HCT116 (cell line): ENCODE measurements at places on chromosomes 11 and 22. TPM values are rescaled to one million over a fixed set of nuclear protein-coding genes. Genes with fewer than 3 reads are reported as not detected.

The LMO1 gene
- 0.27 TPM for total RNA-seq

The IL17REL gene
- not detected for total RNA-seq

The TTLL8 gene
- total RNA-seq, result not detected

The LRRC55 gene
- not detected for total RNA-seq

The SAA4 gene
- not detected for total RNA-seq

- H3K27ac ChIP-seq, result peak overlapping the region; percentile 26; the same call in 1 of the 2 replicates
- no peak overlapping the region for H3K4me3 ChIP-seq
- peaks cover 12% of the 10 kb centered on the region for H3K4me1 ChIP-seq
- no peaks in the 10 kb centered on the region for H3K36me3 ChIP-seq
Observed at GRCh38 chr11:65593518-65594414, 1.8 kb downstream of the KCNK7 start.

GRCh38 chr11:61267437-61267841 lies 26.5 kb downstream of the PGA5 start:
- no peaks in the 10 kb centered on the region for H3K36me3 ChIP-seq
- no peaks in the 10 kb centered on the region for H3K27me3 ChIP-seq
- H3K4me1 ChIP-seq, result peaks cover 15% of the 10 kb centered on the region
- no peak for DNase-seq

DNA sequence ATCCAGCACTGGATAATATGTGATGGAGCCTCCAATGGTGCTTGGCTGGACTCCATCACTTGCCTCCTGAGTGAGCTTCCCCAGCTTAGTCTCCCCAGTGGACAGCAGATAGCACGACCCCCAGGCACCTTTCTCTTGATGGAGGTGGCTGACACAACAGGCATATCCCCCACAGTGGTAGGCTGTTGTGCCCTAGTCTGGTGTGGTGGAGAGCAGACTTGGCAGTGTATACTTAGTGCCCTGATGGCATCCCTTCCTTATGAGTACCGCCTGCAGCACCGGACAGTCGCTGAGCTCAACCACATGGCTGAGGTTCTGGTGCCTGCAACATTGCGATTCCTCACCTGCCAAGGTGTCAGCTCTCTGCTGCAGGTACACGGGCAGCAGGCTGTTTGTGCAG lies 50.1 kb downstream of the DNHD1 start:
- H3K27ac ChIP-seq, result no peak overlapping the region

DNA sequence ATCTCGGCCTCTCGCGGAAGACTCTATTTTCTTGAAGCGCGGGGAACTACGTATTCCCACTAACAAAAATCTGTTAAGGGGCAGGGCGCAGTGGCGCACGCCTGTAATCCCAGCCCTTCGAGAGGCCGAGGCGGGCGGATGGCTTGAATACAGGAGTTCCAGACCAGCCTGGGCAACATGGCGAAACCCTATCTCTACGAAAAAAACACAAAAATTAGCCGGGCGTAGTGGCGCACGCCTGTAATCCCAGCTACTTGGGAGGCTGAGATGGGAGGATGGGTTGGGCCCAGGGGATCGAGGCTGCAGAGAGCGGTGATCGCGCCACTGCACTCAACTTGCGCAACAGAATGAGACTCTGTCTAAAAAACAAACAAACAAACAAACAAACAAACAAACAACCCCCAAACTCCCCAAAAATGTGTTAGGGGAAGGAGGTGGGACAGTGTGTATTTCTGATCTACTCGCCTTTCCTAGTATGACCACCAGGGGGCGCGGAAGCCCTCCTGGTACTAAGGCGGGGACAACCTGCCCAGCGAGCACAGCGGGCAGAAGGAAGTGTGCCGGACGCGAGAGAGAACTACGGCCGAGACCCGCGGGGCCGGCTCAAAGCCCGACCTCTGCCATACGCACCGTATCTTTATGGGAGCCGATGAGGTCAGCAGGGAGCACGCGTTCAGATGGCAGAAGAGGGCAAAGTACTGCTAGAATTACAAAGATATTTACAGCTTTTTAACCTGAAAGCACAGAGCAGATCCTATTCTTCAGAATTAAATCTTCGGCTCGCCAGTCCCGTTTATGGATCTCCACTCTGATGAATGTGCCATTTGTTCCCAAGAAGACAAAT lies 1.3 kb upstream of the STX3 start:
- no peaks in the 10 kb centered on the region for H3K36me3 ChIP-seq
- peak overlapping the region; percentile 84; the same call in 1 of the 2 replicates for H3K27ac ChIP-seq
- H3K4me3 ChIP-seq, result peak overlapping the region; percentile 87
- H3K4me1 ChIP-seq, result peaks cover 9% of the 10 kb centered on the region
- no peaks in the 10 kb centered on the region for H3K27me3 ChIP-seq

DNA sequence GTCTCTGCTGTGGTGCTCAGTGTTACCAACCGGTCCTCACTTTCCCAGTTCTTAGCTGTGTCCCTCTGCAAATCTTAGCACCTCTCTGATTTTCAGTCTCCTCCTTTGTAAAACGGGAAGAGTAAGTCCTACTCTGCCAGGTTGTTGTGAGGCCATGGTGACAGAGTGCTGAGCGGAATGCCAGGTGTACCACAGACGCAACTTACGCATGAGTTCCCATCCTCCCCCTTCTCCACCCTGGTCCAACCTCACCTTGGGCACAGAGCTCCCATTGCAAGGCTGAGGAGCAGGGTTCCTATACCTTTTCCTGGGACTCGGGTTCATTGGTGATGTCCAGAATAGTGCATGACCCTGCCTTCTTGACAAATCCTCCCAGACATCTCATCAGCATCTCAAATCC lies 7.3 kb upstream of the DDB2 start:
- H3K4me1 ChIP-seq, result no peaks in the 10 kb centered on the region
- DNase-seq, result no peak
- no peaks in the 10 kb centered on the region for H3K27me3 ChIP-seq
- no peaks in the 10 kb centered on the region for H3K36me3 ChIP-seq

- DNase-seq, result no peak
- H3K27ac ChIP-seq, result no peak overlapping the region
- H3K27me3 ChIP-seq, result peaks cover 20% of the 10 kb centered on the region
- no peaks in the 10 kb centered on the region for H3K4me1 ChIP-seq
- H3K4me3 ChIP-seq, result no peak overlapping the region
Observed at GRCh38 chr11:121348220-121348875, 55.8 kb downstream of the SC5D start.

- no peaks in the 10 kb centered on the region for H3K27me3 ChIP-seq
- H3K27ac ChIP-seq, result no peak overlapping the region
- no peak overlapping the region for H3K4me3 ChIP-seq
- H3K36me3 ChIP-seq, result no peaks in the 10 kb centered on the region
- no peak for DNase-seq
Observed at GRCh38 chr11:73579641-73580434, 18.1 kb downstream of the FAM168A start.

DNA sequence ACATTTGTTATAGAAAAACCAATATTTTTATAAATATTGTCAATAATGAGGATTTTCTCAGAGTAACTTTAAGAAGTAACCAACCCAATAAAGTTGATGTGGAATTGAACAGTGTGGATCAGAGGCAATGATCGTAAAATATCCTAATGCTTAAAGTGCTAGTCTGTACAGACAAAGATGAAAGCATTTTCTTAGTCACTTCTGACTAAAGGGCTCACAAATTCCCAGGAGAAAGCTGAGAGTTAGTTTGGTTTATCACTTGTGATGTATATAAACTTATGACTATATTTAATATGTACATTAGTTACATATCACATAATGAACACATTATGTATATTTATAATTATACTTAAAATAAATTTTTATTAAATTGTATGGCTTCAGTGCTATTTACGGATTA lies 25.4 kb upstream of the DDI1 start:
- DNase-seq, result no peak
- H3K27ac ChIP-seq, result no peak overlapping the region
- H3K4me3 ChIP-seq, result no peak overlapping the region
- H3K27me3 ChIP-seq, result no peaks in the 10 kb centered on the region

- no peak overlapping the region for H3K4me3 ChIP-seq
- H3K4me1 ChIP-seq, result no peaks in the 10 kb centered on the region
- H3K27me3 ChIP-seq, result no peaks in the 10 kb centered on the region
- no peaks in the 10 kb centered on the region for H3K36me3 ChIP-seq
Observed at GRCh38 chr22:42132457-42132856, 1.8 kb upstream of the CYP2D6 start.

- no peaks in the 10 kb centered on the region for H3K27me3 ChIP-seq
- no peak overlapping the region for H3K27ac ChIP-seq
- H3K36me3 ChIP-seq, result no peaks in the 10 kb centered on the region
- DNase-seq, result no peak
Observed at GRCh38 chr11:46302866-46303265, 25.4 kb downstream of the CREB3L1 start.

- H3K27ac ChIP-seq, result no peak overlapping the region
- DNase-seq, result no peak
- no peaks in the 10 kb centered on the region for H3K27me3 ChIP-seq
- H3K4me1 ChIP-seq, result peaks cover 71% of the 10 kb centered on the region
- no peak overlapping the region for H3K4me3 ChIP-seq
Observed at GRCh38 chr22:30313527-30314363, 13.0 kb downstream of the TBC1D10A start.

DNA sequence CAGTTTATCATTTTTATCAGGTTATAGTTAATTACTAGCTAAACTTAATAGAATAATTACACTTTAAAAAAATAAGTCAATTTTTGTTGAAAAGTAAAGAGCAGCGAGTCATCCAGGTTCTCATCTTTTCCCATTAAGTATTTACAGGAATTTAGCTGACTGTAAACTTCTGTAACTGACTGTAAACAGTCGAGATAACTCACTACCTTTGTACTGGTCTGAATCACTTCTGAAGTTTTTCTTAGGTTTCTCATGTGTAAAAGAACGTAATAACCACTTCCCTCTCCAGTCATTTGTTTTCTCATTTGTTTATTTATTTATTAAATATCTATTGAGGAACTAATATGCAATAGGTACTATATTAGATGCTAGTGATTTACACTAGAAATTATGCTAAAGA lies 270.8 kb downstream of the DYNC2H1 start:
- no peaks in the 10 kb centered on the region for H3K4me1 ChIP-seq
- no peaks in the 10 kb centered on the region for H3K27me3 ChIP-seq
- no peak for DNase-seq

- no peaks in the 10 kb centered on the region for H3K4me1 ChIP-seq
- no peaks in the 10 kb centered on the region for H3K27me3 ChIP-seq
- DNase-seq, result no peak
- H3K36me3 ChIP-seq, result no peaks in the 10 kb centered on the region
Observed at GRCh38 chr11:89163686-89164085, 14.0 kb upstream of the TYR start.

DNA sequence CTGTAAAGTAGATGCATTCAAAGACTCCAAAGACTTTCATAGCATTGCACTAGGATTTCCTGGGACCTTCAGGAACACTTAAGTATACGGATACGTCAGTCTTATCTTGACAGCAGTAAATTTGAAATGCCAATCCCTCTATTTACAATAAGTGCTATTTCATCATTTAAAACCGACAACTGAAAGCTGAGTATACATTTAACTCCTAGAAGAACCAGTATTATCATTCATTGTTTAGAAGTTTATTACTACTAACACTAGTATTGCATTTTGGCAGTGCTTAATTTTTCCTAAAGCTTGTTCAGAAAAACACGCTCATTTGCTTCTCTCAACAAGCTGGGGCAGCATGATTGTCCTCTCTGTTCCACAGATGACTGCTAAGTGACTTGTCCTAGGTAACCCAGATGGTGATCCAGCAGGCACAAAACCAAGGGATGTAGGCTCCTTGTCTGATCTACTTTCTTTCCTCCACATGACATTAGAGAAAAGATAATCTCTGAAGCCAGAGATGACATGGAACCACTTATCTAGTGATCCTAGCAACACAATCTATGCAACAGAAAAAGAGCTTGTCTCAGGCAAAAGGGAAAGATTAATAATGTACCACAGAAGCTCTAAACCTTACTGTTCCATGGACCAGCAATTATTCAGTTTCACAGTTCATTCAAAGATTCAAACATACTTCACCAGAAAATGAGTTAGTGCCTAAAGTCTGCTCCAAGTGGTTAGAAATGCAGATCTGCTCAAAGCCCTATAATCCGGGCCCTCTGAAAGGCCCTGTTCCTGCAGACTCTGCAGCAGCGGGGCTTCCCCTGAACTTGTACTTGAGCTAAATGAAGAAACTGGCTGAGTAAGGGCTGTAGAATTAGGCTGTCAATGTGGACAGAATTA lies 5.2 kb downstream of the MAML2 start:
- H3K4me3 ChIP-seq, result no peak overlapping the region
- H3K4me1 ChIP-seq, result peaks cover 4% of the 10 kb centered on the region; the same call in 1 of the 2 replicates
- no peak for DNase-seq
- no peaks in the 10 kb centered on the region for H3K27me3 ChIP-seq
- no peaks in the 10 kb centered on the region for H3K36me3 ChIP-seq

DNA sequence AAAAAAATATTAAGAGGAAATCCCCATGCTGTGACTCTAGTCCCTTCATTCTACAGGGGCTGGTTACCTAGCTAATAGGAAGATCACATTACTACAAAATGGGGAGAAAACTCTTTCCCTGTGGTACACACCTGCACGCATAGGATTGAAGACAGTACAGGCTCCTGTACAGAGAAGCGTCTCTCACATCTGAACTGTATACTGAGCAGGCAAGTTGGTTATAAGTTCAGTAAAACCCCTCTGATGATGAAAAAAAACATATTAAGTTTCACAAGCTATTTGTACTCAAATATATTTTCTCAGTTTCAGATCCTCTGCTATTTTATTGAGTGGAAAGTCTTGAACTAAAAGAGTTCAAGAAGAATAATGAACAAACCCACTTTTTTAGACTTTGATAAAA lies 156.9 kb upstream of the HSD17B12 start:
- no peak overlapping the region for H3K27ac ChIP-seq
- H3K27me3 ChIP-seq, result peaks cover 18% of the 10 kb centered on the region
- H3K4me1 ChIP-seq, result no peaks in the 10 kb centered on the region
- no peaks in the 10 kb centered on the region for H3K36me3 ChIP-seq
- no peak overlapping the region for H3K4me3 ChIP-seq

- DNase-seq, result no peak
- peaks cover 41% of the 10 kb centered on the region for H3K4me1 ChIP-seq
- no peaks in the 10 kb centered on the region for H3K27me3 ChIP-seq
- no peak overlapping the region for H3K27ac ChIP-seq
- no peak overlapping the region for H3K4me3 ChIP-seq
Observed at GRCh38 chr11:122852796-122853160, 14.5 kb downstream of the CRTAM start.

GRCh38 chr11:36403661-36404060 lies 106.4 kb downstream of the TRAF6 start:
- H3K27me3 ChIP-seq, result peaks cover 4% of the 10 kb centered on the region; the same call in 1 of the 2 replicates
- H3K4me3 ChIP-seq, result no peak overlapping the region
- no peaks in the 10 kb centered on the region for H3K36me3 ChIP-seq
- DNase-seq, result no peak
- H3K27ac ChIP-seq, result no peak overlapping the region
- no peaks in the 10 kb centered on the region for H3K4me1 ChIP-seq

DNA sequence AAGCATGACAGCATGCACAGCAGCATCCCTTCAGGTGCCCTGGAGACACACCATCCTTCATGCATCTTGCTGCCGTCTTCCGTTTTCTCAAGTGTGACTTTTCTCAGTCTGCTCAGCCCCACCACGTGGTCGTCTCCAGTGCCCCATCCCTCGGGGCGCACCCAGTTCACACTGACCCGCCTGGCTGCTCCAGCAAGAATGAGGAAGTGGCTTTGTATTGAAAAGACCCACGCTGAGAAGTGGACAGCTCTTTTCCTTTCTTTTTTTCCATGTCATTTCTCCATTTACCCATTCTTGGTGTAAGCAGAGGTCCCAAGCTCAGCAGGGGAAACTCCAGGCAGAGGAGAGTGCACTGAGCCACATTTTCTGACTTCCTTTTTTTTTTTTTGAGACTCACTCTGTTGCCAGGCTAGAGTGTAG lies 14.5 kb downstream of the SERPINH1 start:
- peaks cover 7% of the 10 kb centered on the region for H3K36me3 ChIP-seq
- H3K27me3 ChIP-seq, result peaks cover 4% of the 10 kb centered on the region; the same call in 1 of the 2 replicates
- H3K4me1 ChIP-seq, result no peaks in the 10 kb centered on the region
- H3K4me3 ChIP-seq, result no peak overlapping the region
- H3K27ac ChIP-seq, result no peak overlapping the region
- no peak for DNase-seq

- no peak overlapping the region for H3K27ac ChIP-seq
- no peaks in the 10 kb centered on the region for H3K4me1 ChIP-seq
- no peaks in the 10 kb centered on the region for H3K36me3 ChIP-seq
Observed at GRCh38 chr11:11089805-11090204, 232.0 kb upstream of the ZBED5 start.
